ENCODE measurements at places on chromosomes 1 and 21. TPM values are rescaled to one million over a fixed set of nuclear protein-coding genes. Genes with fewer than 3 reads are reported as not detected.

DNA sequence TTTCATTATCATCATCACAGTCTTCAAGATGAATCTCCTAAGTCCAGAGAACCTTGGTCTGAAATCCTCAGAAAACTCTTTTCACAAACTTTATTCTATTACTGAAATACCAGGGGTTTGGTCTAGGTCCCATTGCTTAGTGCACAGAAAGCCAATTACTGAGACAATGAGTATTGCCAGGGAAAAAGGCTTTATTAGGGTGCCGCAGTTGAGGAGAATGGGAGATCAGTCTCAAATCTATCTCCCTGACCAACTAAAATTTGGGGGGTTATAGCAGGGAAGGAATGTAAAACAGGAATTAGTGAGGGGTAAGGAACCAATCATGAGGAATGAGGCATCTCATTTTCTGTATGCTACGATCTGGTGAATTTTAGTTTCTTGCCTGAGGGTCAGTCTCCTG lies 70.5 kb upstream of the PPIH start:
- DNase-seq: no peak

DNA sequence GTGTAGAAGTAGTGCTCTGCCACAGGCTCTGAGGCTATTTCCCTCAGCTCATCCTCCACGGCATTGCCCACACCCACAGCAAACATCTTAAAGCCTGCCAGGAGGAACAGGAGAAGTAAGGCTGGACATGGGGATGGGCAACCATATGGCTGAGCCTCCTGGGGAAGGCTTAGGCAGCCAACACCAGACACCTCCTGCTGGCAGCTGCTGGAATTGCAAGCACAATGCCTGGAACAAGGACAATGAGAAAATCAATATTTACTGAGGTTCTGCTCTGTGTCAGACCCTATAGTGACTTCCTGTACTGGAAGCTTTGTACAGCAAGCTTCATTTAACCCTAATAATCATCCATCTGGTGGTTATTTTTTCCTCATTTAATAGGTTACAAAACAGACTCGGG lies 8.2 kb downstream of the MATN1 start:
- no peak for DNase-seq

- no peak for DNase-seq
Measured at GRCh38 chr1:3940754-3941345, 40.8 kb upstream of the C1orf174 start.

DNA sequence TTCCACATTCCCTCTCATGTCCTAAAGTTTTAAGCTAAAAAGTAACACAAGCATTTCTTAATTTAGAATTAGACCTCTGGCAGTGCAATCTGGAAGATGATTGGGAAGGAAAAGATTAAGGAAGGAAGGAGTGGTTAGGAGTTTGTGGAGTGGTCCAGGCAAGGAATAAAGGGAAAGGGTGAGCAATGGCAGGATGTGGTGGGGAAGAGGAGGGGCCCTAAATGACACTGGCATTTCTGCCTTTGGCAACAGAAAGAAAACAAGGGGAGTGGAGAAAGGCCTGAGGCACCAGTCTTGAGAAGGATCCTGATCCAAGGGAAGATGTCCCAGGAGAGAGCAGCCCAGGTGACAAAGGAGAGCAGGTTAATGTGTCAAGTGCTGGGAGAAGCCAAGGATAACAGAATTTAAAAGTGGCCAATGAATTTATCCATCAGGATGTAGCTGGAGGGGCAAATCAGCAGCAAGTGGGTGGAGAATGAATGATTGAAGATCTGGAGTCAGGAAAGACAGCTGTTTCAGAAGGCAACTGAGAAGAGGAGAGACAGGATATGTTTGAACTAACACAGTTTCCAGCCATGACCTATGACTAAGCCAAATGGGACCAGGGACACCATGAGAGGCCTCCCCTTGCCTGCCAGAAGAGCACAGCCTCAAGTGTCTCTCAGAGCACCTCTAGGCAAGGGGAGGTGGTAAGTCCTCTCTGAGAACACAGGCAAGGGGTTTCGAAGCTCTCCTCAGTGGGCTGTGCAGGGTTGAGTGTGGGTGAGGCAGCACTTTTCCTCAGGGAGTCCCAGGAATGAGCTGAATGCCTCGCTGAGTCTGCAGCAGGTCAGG lies 20.9 kb upstream of the LY9 start:
- DNase-seq: no peak

- DNase-seq: no peak
Measured at GRCh38 chr1:110390692-110391245, at the start of gene SLC16A4. SLC16A4 (minus strand) TSS chr1:110391026; CDS start chr1:110389323, 1,703 bp downstream.

The RIPK4 gene
- total RNA-seq: 0.26 TPM

The TNFAIP8L2 gene
- 49.7 TPM for total RNA-seq

DNA sequence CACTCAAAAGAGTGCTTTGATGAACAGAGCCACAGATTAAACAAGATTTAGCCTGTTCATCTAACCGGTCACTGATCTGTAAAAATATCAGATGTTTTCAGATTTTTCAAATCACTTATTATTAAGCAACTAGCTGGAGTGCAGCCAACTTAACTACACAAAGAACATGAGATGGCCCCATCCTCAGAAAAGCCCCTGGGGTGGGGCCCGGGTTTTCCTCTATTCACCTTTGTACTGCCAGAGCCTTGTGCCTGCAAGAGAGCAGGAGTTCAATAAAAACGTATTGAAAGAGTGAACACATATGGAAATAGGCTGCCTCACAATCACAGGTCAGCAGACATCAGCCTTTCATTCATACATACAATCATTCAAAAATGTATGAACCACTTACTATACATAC lies 516.1 kb downstream of the OMA1 start:
- DNase-seq: no peak

DNA sequence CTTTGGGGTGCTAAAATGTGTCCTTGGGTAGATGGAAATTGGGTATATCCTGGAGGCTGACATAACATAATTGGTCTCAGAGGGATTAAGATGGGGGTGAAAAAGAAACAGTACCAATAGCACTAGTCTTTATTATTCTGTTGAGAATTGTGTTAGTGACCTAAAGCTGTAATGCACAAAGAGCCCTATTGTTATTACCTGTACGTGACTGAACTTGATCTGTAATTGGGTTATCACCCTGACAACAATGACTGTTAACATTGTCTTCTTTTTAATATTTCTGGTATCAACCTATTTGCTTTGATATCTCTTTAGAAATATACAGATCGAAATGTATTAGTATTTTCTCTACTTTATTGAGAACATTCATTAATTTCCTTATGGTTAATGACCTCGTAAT lies 147.6 kb downstream of the NEK7 start:
- no peak for DNase-seq

GRCh38 chr1:117208580-117208979 lies 2.1 kb downstream of the VTCN1 start:
- DNase-seq: no peak

DNA sequence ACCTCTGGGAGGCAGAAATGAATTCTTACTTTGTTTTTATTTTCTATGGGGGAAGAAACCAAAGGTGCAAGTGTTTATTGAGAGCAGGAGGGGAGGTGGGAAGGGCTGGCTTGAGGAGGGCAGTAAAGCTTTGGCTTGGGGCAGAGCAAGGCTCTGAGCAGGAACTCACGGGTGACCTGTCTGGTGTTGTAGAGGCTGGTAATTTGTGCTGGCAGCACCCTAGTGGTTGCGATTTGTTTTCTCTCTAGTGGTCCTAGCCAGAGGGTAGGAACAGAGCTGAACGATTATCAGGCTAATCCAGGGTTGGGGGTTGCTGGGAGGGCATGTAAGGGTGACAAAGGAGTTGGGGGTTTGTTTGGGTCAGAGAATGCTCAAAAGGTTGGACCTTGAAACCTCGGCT lies 16.6 kb downstream of the TMCC2 start:
- no peak for DNase-seq

The CFHR4 gene
- not detected for total RNA-seq

DNA sequence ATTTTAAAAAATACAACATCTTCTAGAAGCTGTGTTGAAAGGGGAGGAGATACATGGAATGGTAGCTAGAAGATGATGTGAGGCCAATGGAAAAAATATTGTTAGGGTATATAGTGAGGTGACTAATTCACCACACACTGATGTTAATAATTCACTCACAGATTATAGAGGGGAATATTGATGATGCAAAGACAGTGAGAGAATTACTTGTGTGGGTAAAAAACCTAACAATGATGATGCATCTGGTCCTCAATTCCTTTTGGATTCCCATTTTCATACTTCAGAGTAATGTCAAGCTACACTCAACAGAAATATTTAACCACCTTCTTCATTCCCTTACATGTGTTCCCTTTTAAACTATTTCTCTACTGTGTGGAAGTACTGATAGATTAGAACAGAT lies 169.5 kb upstream of the DPYD start:
- DNase-seq: no peak

GRCh38 chr1:175470591-175470990 lies 272.8 kb downstream of the TNR start:
- DNase-seq: no peak

The RXFP4 gene
- total RNA-seq: not detected

The SELL gene
- 378 TPM for total RNA-seq

The MFN2 gene
- 53.7 TPM for total RNA-seq

The DNAI4 gene
- 7.9 TPM for total RNA-seq

The CD52 gene
- 1,324 TPM for total RNA-seq

- DNase-seq: no peak
Measured at GRCh38 chr1:229563701-229564100, 5.2 kb upstream of the ABCB10 start.

The NHLH1 gene
- total RNA-seq: 0.41 TPM

The PLCH2 gene
- total RNA-seq: 31.6 TPM

- no peak for DNase-seq
Measured at GRCh38 chr1:202063093-202063492, 52.7 kb downstream of the ELF3 start.

The CD5L gene
- total RNA-seq: not detected

GRCh38 chr1:92952714-92953113 lies 8.5 kb downstream of the DIPK1A start:
- DNase-seq: no peak

The GJB5 gene
- not detected for total RNA-seq

GRCh38 chr21:34545079-34545884 lies 33.3 kb upstream of the KCNE1 start:
- no peak for DNase-seq

GRCh38 chr1:27662707-27663393 lies 9.1 kb downstream of the IFI6 start:
- DNase-seq: peak; percentile 87

GRCh38 chr1:229751610-229752009 lies 125.6 kb downstream of the URB2 start:
- no peak for DNase-seq

DNA sequence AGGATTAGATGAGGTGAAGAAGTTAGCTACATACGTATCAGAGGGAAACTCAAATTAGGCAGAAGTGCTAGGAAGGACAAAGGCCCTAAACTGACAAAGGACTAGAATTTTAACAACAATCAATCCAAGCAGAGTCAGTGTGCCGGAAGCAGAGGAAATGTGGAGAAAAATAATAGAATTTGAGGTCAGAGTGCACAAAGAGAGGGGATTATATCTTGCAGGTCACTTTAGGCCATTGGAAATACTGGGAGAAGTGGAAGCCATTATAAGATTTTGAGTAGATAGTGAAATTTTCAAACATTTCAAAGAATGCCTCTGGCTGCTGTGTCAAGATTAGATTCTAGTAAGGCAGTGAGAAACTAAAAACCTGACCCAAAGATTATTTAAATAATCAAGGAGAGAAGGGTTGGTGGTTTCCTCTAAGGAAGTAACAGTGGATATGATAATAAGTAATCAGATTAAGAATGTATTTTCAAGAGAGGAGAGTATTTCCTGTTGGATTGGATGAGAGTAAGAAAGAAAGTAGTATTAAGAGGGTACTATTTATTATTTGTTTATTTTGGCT lies 889.2 kb upstream of the NCAM2 start:
- DNase-seq: no peak

The GNAT2 gene
- not detected for total RNA-seq

GRCh38 chr1:202149566-202149965 lies 5.0 kb upstream of the ARL8A start:
- no peak for DNase-seq

DNA sequence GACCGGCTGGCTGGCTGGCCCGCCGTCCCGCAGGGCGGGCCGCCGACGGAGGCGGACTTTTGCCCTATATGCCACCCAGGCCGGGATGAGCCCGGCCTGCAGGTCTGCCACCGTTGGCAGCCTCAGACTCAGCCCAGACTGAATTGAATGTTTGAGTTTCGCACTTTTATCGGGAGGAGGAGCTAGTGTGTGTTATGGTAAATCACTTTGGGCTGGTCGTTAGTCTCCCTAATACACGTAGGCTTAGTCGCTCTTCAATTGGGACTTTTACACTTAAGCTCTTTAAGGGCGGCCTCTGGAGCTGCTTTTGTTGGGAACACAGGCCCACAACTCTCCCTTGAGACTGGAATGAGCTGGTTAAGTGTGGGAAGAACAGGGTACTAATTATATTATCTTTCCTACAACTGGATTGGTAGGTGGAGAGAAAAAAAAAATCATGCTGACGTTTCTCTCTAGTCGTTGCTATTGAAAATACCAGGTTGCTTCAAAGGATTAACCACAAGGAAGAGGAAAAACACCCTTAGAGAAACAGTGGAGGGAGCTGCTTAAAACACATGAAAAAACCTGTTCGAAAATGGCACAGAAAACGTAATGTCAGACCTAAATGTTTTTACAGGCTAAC lies 1.4 kb upstream of the IRF2BP2 start:
- DNase-seq: peak; percentile 88

The MSH4 gene
- total RNA-seq: 0.87 TPM

DNA sequence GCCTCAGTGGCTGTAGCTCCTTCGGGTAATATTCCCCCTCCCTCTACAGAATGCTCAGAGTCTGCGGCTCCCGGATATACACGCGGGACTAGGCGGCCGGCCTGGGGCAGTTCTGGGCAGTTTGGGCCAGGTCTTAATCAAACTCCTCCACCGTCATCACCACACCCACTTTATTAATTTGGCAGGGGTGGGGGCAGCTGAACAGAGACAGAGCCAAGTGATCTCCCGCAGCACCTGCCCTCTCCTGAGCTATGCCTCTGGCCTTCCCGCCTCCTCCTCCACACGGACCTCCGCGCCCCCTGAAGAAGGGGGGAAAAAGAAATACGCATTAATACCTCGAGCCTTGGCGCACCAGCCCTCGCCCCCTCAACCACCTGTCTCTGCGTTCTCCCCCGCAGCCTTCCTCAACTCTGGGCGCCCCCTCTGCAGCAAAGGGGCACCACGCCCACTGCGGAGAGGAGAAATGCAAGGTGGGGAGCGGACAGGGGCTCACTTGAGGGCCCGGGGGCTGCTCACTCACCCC lies 42.6 kb downstream of the CD34 start:
- DNase-seq: peak; percentile 28

The GPR157 gene
- total RNA-seq: 7.7 TPM

The ETV3L gene
- total RNA-seq: not detected

The SPRR1A gene
- total RNA-seq: not detected

DNA sequence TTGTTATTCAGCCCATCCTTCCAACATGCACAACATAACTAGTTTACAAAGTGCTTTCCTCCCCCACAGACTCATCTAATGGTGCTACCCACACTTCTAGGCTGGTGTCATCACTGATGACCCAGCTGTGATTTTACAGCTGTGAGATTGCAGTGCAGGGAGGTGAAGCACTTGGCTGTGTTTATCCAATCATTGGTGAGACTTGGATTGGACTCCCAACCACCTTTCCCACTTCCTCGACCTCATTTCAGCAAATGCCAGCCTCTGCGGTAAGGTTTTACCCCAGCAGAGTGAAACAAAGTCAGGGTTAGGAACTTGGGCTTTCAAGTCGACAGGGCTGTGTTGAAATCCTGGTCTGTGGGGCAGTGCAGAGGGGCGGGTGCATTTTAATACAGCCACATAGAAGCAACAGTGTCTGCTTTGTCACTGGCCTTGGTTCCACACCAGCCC lies 22.1 kb downstream of the ECHDC2 start:
- no peak for DNase-seq

GRCh38 chr1:38088791-38089190 lies 42.2 kb upstream of the POU3F1 start:
- no peak for DNase-seq

The KRTAP21-2 gene
- total RNA-seq: not detected

The SLAMF8 gene
- total RNA-seq: 2.0 TPM

- DNase-seq: no peak
Measured at GRCh38 chr1:228807904-228808605, 72.8 kb downstream of the RHOU start.

All from CD4-positive, alpha-beta memory T cell (primary cell).